ENCODE measurements at places on chromosomes 4 and X.

- DNase-seq, result no peak
These were observed 103.3 kb downstream of the TMEM144 start for GRCh38 chr4:158313566-158313965.

GRCh38 chr4:57233386-57233785, 123.2 kb upstream of the IGFBP7 start:
- no peak for DNase-seq

- DNase-seq, result no peak
These were observed 93.6 kb downstream of the AFF2 start for GRCh38 chrX:148593987-148594386.

DNA sequence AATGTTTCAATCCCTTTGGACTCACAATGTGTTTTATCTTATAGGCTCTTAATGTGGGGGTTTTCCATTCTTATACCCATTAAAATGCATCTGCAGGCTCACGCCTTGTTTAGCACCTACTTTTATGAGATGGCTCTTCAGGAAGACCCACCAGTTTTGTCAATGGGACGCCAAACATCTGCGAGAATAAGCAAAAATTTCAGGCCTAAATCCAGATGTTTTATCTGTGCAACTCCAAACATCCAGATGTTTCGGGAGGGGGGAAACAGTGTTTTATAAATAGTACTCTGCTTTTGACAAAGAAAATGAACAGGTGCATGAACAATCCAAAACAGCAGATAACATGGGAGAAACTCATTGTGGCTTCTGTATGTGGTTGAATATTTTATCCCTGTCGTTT, 342.8 kb downstream of the DHX15 start:
- DNase-seq, result no peak

DNA sequence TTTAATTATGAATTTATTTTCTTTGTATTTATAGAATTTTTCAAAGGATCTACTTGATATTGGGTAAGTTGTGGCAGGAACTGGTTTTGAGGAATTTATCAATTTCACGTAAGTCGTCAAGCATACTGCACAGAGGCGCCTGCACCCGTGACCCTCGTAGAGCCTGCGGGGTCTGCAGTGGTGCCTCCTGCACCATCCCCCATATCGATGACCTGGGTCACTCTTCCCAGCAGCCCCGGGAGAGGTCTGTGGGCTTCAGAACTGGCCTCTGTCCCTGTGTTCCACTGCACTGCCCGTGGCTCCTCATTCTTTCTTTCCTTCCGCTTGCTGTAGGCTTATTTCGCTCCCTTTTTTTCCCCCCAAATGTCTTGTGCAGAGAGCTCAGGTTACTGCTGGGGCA, 31.5 kb upstream of the CPLX1 start:
- no peak for DNase-seq

DNA sequence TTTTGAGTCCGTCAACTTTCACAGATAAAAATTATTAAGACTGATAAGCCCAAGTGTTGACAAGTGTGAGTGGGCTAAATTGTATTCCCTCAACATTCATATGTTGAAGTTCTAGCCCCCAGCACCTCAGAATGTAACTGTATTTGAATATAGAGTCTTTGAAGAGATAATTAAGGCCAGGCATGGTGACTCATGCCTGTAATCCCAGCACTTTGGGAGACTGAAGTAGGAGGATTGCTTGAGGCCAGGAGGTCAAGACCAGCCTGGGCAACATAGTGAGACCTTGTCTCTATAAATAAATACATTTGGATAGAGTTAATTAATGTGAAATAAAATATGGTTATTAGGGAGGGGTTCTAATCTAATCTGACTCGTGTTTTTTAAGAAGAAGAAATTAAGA, 29.7 kb upstream of the SLC25A4 start:
- DNase-seq, result no peak

GRCh38 chr4:76696109-76696508, 201.8 kb downstream of the SOWAHB start:
- no peak for DNase-seq

DNA sequence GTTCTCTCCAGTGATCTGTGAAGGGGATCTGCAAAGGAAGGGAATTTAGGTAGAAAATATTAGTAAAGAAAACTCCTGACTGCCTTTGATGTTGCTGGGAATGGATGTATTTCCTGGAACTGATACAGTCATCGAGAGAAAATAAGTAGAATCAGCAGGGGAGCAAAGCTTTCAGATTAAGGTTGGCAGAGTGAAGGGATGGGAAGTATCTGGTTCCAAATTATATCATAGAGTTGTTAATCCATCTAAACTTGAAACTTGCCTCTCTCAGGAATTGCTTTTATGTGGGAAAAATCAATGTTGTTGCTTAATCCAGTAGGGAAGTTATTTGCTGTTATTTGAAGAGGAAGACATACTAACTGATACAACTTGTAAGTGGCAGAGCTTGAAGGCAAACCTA, 19.3 kb downstream of the EPHA5 start:
- DNase-seq, result no peak

GRCh38 chrX:3271834-3272186, 74.6 kb downstream of the MXRA5 start:
- no peak for DNase-seq

Data from stimulated activated CD4-positive, alpha-beta T cell treated with anti-CD3 and anti-CD28 coated beads, Interleukin-1b, Interleukin-23, amount 100 ng/mL, for 48 hours (primary cell).